Naive thymus-derived CD4-positive, alpha-beta T cell (primary cell): ENCODE measurements at places on chromosomes 13 and 19. TPM values are rescaled to one million over a fixed set of nuclear protein-coding genes. Genes with fewer than 3 reads are reported as not detected.

KLK4 gene
- not detected in 2 replicates for total RNA-seq

CEACAM16 gene
- not detected for total RNA-seq

CCDC70 gene
- total RNA-seq: not detected

LSR gene
- 23.8 TPM for total RNA-seq

MYO1F gene
- 66.7 TPM for total RNA-seq

ARL11 gene
- total RNA-seq: 0.95 TPM

ZNF729 gene
- total RNA-seq: not detected in 2 replicates

PSG6 gene
- total RNA-seq: not detected

PLIN5 gene
- total RNA-seq: 1.6 TPM

PET100 gene
- total RNA-seq: 127 TPM

ZNF85 gene
- total RNA-seq: 4.6 TPM

RGL3 gene
- total RNA-seq: not detected

SMAD9 gene
- not detected for total RNA-seq
